ENCODE measurements at places on chromosomes 16 and 17.

- no peak for DNase-seq
These were observed 332.0 kb upstream of the MAF start for GRCh38 chr16:79932572-79932971.

- DNase-seq: no peak
These were observed 7.7 kb downstream of the HAPSTR1 start for GRCh38 chr16:9099131-9099625.

GRCh38 chr17:80599546-80600305 lies 55.1 kb downstream of the RPTOR start:
- DNase-seq: no peak

GRCh38 chr17:82846061-82846691 lies 6.4 kb upstream of the ZNF750 start:
- DNase-seq: no peak

DNA sequence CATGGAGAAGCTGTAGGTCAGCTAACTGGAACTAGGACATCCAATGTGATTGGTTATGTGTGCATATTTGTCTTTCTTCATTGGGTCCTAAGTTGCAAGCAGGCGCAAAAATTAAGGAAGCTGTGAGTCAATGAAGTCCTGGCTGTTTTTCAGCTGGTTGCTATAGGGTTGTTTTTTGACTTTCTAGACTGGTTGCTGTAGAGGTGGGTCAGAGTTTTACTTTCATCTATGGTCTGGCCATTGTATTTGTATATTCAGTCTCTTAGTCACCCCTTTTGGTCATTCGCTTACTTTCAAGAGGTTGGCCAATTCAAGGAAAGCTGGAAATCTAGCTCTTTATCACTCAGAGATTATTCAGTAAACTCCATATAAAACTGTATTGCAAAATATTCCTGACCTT lies 62.0 kb upstream of the AMZ2 start:
- DNase-seq: no peak

All from CD4-positive, alpha-beta memory T cell (primary cell).